ENCODE measurements at places on chromosomes 16 and 17.

- no peak for DNase-seq
These were observed 17.6 kb upstream of the TMEM11 start for GRCh38 chr17:21231533-21231932.

DNA sequence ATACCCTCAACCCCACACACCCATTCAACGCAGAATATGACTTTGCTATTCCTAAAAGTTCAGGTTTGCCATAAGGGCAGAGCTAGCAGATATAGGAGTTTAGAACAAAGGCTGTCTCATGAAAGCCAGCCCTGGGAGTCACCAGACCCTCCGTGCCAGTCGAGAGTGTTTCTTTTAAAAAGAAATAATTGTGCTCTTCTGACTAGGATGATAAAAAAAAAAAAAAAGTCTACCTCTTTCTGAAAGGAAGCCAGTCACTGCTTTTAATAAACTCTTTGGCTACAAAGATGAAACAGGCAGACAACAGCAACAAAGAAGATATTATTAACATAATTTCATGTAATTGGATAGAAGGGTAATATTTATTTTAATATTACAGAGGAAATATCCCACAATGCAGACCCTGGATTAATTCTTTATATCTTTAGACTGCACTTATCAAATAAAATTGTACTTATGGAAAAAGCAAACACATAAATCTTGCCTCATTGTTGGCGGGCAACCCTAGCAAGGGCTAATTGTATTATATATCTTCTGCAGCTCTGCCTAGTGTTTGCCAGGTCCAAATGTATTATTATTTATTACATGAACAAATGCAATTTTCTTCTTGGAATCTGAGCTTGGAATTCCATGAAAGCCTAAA, 277.5 kb upstream of the DYNLRB2 start:
- DNase-seq = no peak

DNA sequence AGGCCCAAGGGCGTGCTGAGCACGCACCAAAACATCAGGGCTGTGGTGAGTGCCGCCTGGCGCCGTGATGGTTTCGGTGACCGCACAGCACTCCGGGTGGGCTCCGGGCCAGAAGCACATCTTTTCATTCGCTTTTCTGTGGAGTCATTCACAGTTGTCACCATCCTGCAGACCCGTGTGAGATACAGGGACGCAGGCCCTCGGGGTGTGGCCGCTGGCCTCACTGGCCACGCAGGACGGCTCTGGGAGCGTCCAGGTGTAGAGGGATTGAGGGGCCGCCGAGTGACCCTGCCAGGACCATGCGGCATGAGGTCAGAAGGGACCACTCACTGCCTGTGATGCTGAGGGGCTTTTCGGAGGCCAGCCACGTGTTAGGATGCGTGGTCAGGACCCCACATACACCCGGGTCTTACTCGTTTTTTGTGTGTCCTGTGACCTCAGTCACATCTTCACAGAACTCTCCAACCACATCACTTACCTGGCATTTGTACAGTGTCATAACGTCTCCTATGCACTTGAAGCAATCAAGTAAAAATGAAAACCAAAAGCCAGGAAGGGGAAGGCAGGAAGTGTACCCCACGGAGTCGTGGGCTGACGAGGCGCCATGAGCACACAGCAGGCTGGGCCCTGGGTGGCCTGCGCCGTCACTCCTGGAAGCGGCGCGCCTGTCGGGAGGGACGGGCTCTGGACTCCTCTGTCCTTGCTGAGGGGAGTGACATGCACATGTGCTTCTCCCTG, 7.8 kb downstream of the ACSF3 start:
- DNase-seq = no peak

DNA sequence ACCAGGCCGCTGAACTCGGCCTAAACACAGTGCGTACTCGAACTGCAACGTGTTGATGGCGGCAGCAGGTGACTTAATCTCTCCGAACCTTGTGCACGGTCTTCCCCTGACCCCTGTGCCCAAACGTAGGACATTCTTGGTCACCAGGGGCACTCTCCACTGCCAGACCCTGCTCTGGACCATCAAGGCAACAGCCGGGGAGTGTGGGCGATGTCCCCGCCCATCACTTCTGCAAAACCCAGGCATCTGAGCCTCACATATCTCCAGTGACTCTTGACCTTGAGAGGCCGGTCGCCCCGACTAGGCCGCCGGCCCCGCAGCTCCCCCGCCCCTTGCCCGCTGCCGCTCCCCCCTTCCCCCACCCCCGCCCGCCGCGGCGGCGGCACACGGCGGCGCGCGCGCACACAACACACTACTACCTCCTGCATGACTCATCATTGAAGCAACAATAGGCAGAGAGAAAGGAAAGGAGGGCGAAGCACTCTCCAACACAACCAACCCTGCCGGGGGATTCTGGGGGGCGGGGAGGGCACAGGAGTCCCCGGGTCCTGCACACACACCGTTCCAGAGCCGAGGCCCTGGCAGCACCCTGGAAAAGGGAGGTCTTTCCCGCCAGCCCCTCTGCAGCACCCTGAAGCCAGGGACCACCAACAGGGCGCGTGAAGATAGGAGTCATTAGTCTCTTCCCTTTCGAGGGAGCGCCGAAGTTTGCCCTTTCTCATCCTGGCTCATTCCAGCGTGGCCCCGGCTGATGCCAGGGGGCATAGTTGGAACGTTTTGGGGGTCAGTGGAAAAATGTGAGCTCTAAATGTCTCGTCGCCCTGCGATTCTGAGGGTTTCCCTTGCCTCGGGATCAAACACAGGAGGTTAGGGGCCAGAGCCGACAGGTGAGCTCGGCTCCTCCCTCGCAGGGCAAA, 1.9 kb downstream of the MNT start:
- no peak for DNase-seq

GRCh38 chr17:63641692-63642448, 19.7 kb downstream of the MAP3K3 start:
- no peak for DNase-seq

DNA sequence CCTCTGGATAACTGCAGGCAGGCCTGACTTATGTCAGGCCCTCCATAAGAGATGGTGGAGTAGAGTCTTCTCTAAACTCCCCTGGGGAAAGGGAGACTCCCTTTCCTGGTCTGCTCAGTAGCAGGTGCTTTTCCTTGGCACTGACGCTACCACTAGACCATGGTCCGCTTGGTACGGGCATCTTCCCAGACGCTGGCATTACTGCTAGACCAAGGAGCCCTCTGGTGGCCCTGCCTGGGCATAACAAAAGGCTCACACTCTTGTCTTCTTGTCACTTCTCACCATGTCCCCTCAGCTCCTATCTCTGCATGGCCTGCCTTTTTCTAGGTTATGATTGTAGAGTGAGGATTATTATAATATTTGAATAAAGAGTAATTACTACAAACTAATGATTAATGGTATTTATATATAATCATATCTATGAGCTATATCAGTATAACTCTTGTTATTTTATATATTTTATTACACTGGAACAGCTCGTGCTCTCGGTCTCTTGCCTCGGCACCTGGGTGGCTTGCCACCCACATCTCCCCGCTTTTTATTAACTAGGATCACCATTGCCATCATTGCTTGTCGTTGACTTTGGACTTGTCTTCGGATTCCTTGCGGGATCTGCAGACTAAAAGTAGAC, 59.8 kb upstream of the ARL4D start:
- peak; percentile 51 for DNase-seq

DNA sequence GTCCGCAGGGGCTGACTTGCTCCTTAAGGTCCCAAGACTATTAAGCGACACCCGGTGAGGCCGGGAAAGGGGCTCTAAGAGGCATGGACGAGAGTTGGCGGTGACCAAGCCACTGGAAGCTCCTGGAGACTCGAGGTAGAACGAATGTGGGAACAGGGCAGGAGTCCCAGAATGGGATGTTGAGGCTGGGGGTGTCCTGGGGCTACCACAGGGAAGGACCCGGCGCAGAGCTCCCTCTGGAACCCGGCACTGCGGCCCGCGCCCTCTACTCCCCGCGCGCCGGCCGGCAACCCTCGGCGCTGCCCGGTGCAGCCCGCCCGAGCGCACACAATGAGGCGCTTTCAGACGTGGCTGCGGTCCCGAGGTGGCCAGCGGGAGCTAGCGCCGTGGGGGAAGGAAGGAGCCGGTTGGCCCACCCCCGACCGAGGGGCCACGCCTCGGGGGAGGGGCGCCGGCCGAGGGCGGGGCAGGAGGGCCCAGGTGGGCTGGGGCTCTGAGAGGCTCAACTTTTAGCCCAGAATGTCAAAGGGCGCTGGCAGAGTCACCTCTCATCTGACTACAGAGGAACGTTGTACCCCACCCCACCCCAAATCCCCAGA, at the start of gene CHST6:
TSS of gene CHST6 (minus strand) at position 366 of the 599 bp plus-strand sequence. CDS start 15,613 bp downstream, outside the sequence.
- no peak for DNase-seq

DNA sequence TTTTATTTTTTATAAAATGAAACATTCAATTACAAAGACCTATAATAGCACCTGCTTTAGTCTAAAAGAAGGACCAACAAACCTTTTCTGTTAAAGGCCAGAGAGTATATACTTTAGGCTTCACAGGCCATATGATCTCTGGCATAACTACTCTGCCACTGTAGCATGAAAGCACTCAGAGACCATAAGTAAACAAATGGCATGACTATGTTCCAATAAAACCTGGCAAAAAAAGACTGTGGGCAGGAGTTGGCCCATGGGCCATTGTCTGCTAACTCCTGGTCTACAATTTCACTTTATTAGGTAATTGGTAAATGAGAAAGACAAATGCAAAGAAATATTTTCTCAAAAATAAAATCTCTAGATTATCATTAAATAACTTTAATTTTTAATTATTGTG, 14.9 kb downstream of the CEP112 start:
- DNase-seq = no peak

GRCh38 chr17:15446036-15446435, 21.4 kb downstream of the CDRT4 start:
- no peak for DNase-seq

GRCh38 chr17:59292174-59292523, 39.3 kb upstream of the YPEL2 start:
- DNase-seq = no peak

DNA sequence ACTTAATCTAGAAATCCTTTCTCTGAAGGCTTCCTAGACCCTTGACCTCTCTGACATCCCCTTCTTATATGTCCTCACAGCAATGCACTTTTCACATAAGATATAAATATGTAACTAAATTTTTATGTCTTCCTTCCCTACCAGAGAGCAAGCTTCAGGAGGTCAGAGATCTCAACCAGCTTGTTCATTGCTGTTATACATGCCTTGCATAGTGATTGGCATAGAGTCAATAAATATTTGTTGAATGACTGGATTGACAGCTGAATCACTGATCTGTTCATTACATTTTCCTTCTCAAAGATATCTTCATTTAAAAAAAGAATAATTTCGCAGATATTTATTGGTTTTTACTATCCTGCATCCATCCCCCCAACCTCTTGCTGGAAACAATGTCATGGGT, 29.5 kb downstream of the HYDIN start:
- DNase-seq = no peak
